Activated T-cell treated with anti-CD3 and anti-CD28 coated beads, Interleukin-2, amount 50 U/mL, for 48 hours (primary cell): ENCODE measurements at places on chromosomes 1 and 21.

DNA sequence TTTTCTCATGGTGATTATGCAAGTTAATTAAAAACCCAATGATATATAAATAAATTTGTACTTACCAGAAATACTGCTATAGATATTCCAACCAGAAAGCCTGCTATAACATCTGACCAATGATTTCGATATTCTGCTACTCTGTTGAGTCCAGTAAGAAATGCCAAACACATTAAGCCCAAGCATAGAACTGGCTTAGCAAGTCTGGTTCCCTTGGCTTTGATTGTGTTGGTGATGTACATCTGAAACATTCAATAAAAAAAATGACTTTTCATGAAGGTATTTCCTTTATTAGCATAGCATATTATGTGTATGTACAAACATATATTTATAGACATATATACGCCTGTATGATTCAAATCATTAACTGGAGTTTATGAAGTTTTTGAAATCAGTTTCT lies 82.8 kb downstream of the PLPPR5 start:
- no peak for DNase-seq

GRCh38 chr1:52534928-52535764 lies 17.7 kb downstream of the TUT4 start:
- no peak for DNase-seq

DNA sequence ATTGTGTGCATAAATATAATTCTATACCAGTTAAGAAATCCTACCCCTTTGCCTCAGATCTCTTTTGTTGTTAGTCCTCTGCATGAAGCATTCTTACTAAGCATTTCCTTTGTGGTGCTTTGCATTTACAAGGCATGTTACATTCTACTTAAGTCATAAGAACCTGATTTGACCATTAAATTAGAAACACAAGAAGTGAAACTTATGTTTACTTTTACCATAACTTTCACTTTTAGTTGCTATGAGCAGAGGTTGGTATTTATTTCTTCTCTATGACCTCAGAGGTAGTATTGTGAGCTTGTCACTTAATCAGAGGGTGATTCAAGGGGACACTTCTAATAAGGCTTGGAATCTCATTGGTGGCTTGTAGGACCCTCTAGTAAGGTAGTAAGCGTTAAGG lies 9.0 kb downstream of the FAM20B start:
- DNase-seq, result no peak

- no peak for DNase-seq
Observed at GRCh38 chr1:53304527-53304926, 23.3 kb downstream of the LRP8 start.

DNA sequence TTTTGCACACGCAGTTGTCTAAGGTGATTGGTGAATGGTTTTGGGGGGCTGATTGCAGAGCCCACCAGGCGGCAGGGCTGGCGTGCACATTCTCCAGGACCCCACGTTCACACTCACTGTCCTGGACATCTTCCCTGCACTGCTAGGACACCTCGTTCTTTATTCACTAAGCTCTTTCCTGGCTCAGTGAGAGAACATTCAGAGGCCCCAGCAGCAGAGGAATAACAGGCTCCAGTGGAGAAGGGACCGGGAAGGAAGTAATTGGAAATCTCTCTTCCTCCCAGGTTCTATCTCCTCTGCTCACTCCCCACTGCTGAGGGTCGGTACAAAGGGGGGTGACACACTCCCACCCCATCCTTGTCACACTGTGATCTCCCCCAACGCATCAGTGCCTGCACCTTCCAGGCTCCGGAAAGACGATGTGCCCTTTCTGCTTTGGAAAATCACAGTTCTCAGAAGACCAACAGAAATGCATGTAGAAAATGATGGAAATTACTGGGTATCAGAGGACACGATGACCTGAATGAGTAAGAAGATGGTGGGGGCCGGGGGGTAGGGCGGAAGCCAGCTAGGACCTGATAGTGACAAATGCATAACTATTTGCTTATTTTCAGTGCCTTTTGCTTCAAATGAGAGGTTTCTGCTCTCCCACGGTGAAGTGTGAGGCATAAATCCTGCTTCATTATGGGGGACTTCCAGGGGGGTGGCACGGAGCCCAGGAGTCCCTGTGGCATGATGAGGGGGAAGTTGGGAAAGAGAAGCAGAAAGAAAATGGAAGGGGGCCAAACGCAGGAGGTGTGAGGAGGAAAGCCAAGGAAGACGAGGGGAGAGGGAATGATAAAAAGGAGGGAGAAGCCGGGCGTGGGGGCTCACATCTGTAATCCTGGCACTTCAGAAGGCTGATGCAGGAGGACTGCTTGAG lies 25.2 kb upstream of the KIF26B start:
- DNase-seq, result no peak

DNA sequence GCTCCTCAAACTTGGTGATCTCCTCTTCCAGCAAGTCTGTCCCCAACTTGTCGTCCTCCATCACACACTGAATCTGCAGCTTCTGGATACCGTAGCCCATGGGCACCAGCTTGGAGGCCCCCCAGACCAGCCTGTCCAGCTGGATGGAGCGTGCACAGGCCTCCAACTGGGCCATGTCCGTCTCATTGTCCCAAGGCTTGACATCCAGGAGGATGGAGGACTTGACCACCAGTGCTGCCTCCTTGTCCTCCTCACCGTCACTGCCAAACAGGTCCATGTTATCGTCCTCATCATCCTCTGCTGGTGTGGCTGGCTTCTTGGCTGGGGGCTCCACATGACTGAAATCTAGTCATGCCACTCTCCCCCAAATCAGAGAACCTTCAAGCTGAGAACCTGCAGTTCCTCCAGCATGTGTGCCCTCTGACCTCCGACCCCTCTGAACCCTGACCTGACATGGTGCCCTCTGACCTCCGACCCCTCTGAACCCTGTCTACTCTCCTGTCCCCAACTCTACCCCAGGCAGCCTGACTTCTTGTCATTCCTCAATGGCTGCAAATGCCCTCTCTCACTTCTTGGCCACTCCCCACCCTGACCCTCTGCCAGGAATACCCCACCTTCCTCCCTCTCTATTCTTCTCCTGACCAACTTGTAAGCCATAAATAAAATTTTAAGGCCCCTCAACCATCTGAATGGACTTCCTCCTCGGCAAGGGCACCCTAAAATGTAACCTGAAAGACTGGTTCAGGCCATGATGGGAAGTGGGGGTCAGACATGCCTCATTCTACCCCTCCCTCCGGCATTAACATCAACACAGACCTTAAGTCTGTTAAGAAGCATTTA lies 275.7 kb upstream of the C1orf174 start:
- no peak for DNase-seq

GRCh38 chr21:25536752-25537151 lies 70.5 kb downstream of the MRPL39 start:
- no peak for DNase-seq

DNA sequence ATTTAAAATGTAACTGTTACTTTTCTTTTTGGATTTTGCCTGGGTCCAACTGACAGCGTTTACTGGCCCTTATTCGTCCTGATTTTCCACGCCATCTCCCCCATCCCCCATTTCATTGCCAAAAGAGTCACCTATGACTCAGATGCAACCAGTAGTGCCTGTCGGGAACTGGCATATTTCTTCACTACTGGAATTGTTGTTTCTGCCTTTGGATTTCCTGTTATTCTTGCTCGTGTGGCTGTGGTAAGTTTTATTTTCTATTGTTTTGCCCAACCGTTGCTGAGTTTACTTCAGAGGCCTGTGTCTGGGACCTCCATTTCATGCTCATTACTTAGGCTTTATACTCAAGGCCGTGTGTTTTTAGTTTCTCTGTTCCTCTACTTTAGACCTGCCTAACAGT lies 9.3 kb downstream of the LEPR start:
- no peak for DNase-seq

- DNase-seq, result no peak
Observed at GRCh38 chr1:55813618-55814017, 598.5 kb upstream of the USP24 start.
